ENCODE measurements at places on chromosomes 4 and X.
A peak's percentile ranks its signal among the peaks of the same experiment; 100 is the strongest.

- no peak for DNase-seq
Measured at GRCh38 chrX:108362026-108362425, 76.2 kb downstream of the COL4A6 start.

GRCh38 chr4:119130365-119131065 is 5.1 kb upstream of the MYOZ2 start:
- no peak for DNase-seq

DNA sequence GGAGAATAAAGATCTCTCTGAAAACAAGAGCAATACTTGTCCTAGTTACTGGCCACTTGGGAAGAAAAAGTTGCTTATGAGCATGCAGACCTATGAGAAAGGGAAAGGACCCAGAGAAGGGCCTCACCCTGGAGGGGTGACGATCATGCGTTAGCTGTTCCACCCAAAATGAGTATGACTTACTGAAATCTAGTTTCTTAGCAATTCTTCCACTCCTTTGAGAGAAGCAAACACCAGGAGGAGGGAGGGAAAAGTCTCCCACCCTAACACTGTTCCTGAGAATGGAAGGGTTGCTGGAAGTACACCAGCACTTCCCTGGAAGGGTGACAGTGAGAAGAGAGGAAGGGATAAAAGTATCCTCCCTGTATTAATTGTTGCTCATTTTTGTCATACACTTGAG is 107.9 kb downstream of the ADGRL3 start:
- no peak for DNase-seq

- DNase-seq = no peak
Measured at GRCh38 chr4:123353656-123354055, 42.9 kb upstream of the SPRY1 start.

- no peak for DNase-seq
Measured at GRCh38 chr4:104693601-104694201, 199.0 kb upstream of the CXXC4 start.

DNA sequence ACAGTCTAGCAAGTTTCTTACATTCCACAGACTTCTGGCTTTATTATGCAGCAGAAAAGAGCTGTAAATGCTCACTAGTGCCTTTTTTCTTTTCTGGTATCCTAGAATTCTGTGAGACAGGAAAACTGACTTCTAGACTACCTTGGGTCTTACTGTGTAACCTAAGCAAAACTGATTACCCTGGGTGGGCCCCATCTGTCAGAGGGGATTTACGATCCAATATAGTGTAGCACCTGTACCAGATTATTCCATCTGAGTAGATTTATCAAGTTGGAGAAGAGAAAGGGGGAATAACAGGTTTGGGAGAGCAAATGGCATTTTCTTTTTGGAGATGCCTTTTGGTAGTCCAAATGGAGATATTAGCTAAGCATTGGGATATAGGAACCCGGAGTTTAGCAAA is 46.7 kb downstream of the FSTL5 start:
- DNase-seq = no peak

- DNase-seq = no peak
Measured at GRCh38 chr4:42360256-42360669, 37.0 kb upstream of the SHISA3 start.

DNA sequence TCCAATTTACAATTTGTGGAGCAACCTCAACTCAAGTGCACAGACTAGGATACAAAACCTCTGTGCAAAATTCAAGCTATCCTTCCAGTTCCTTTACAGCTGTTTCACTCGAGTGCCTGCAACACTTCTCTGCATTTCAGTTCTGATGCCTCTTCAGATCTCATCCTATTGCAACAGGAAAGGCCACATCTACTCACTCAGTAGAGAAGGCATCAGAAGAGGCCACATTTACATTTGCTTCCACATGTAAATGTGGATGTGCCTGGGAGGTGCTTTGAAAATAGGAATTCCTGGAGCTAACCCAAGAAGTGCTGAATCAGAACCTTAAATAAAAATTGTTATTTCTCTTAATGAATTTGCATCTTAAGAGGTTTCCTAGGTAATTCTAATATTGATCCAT is 45.8 kb upstream of the SERTM2 start:
- DNase-seq = no peak

DNA sequence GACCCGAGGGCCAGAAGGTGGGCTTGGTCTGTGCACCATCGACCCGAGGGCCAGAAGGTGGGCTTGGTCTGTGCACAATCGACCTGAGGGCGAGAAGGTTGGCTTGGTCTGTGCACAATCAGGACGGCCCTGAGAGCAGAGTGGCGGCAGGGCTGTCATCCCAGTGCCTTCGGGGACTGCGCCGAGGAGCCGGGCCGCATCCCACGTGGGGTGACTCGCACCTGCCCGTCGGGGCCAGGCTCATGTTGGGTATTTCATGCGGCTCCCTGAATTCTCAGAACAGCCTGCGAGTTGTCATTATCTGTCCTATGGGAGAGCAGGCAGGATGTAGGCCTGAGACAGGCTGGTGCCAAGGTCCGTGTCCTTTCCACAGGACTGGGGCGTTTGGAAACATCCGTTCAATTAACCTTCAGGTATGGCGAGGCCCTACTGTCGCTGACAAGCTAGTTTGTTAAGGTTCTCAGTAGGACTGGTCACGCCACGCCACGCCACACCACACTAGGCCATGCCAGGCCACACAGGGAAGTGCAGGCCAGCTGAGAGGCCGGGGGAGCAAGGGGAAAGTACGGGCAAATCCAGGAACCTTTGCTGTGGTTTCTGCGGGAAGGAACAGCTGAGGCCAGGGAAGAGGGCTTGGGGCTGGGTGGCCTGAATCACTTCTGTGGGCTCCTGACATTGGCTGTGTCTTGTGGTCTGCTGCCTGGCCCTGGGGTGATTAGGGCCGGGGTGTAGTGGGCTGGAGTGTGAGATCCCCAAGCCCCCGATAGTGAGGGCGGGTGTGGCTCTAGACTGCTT is 182.9 kb downstream of the AFAP1 start:
- no peak for DNase-seq

DNA sequence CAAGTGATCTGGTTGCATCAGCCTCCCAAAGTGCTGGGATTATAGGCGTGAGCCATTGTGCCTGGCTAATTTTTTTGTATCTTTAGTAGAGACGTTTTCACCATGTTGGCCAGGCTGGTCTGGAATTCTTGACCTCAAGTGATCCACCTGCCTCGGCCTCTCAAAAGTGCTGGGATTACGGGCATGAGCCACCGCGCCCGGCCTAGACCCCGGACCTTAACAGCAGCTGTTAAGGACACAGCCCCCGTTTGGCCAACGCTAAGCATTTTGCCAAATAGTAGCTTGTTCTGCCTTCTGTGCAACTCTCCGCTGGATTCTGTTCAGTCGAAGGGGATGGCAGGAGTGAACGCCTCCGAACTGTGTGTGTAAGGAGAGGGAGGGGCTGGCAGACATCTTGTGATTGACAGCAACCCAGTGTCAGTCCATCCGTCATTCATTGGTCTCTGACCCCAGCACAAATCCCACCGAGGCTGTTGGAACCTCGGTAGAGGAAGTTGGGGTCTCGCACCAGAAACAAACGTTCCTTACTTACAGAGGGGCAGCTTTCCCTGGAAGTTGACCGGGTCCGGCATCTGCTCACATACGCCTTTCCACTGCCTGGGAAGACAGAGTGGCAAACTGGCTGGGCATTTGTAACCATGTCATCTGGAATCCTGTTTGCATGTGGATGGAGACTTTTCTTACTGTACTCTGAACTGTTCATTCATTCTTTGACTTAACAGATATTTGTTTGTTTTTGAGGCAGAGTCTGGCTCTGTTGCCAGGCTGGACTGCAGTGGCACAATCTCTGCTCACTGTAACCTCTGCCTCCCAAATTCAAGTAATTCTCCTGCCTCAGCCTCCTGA is 69.4 kb downstream of the TRAPPC11 start:
- DNase-seq = no peak

- DNase-seq = no peak
Measured at GRCh38 chr4:87982446-87983010, 7.0 kb downstream of the SPP1 start.

GRCh38 chr4:17577665-17578481 is 875 bp downstream of the LAP3 start:
- peak; percentile 39 for DNase-seq

GRCh38 chrX:18389966-18390365 is 35.4 kb upstream of the CDKL5 start:
- DNase-seq = no peak

GRCh38 chrX:133495464-133496391 is 80.4 kb upstream of the GPC4 start:
- no peak for DNase-seq

DNA sequence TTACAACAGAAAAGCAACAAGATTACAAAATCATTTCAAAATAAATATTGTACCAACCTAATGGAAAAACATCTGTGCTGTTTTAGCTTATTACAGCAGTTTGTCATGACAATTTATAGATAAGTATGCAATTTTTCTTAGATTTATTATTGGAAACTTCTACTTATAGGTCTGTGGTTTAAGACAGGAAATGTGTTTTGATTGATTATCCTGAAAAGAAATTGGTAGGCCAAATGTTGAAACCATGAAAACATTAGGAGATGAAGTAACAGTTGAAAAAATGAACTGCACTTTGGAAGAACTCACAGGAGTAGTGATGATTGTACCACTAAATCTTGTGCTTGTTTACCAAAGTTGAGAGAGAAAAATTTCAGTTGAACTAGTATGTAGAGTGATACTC is 162.2 kb upstream of the GIMD1 start:
- DNase-seq = no peak

GRCh38 chr4:93828332-93828994 is at the start of gene ATOH1:
TSS of gene ATOH1 (plus strand) at chr4:93828753. CDS start at chr4:93828927, 174 bp downstream.
- no peak for DNase-seq

- no peak for DNase-seq
Measured at GRCh38 chr4:140877781-140878180, 121.6 kb upstream of the TBC1D9 start.

GRCh38 chrX:151879856-151880255 is 32.8 kb upstream of the MAGEA4 start:
- DNase-seq = no peak

GRCh38 chr4:148287111-148287510 is 155.1 kb downstream of the NR3C2 start:
- no peak for DNase-seq

DNA sequence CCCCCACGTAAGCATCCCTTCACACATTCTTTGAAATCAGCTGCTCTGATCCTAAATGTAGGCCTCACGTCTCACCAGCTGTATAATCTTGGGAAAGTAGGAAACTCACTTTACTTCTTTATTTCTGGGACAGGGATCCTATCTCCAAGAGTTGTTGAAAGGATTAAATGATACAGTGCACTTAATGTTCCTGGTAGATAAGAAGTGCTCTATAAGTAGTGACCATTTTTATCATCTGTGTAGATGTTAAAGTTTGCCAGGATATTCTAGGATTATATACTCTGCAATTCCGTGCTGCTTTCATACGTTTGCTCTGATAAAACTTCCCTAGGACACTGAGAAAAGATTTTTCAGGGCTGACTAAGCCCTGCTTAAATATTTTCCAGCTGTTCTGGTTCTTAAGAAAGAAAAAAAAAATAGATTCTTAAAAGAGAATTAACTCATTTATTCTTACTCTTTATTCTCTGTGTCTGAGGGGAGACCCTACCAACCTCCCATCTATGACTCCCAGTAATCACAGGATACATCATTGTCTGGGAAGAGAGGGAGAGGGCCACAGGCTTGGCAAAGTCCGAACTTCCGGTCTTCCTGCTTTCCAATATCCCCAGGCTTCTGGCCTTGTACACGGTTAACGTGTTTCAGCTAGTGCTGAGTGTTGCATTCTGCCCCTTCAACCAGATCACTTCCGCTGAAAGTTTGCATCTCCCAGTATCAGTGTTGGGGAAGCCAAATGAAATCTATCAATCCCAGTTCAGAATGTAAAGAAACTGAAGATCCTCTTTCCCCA is 269.2 kb downstream of the TRIML1 start:
- DNase-seq = no peak

GRCh38 chr4:77903186-77903585 is 40.6 kb downstream of the MRPL1 start:
- DNase-seq = no peak

GRCh38 chr4:25063116-25063515 is 32.4 kb upstream of the LGI2 start:
- no peak for DNase-seq

DNA sequence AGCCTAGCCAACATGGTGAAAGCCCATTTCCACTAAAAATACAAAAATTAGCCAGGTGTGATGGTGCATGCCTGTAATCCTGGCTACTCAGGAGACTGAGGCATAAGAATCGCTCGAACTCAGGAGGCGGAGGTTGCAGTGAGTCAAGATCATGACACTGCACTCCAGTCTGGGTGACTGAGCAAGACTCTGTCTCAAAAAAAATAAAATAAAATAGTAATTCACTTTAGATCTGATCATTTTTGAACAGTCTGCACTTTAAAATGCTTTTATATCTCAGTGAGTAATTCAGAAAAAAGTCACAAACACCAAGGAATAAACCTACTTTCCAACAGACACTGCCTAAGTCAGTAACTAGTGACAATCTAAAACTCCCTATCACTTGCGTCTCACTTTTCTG is 25.6 kb upstream of the CORIN start:
- no peak for DNase-seq

DNA sequence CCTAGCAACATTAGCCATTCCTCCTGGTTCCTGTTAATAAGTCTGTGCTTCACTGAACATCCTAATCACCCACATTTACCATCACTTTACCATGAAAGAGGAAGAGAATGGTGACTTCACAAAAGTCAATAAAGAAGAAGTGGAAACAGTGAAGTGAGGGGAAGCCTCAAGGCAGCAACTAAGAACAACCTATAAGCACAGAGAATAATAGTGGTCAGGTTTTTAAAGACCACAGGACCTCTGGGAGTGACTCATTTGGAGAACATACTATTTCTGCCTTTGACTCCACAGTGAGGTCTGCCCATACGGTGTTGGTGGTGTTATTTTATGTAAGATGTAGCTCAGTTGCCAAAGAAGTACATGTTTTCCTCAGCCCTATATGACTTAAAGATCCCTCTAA is 86.0 kb upstream of the TET2 start:
- DNase-seq = no peak

GRCh38 chr4:112652216-112652615 is 15.3 kb downstream of the LARP7 start:
- DNase-seq = no peak

GRCh38 chr4:55127521-55127920 is 2.1 kb upstream of the KDR start:
- DNase-seq = no peak

DNA sequence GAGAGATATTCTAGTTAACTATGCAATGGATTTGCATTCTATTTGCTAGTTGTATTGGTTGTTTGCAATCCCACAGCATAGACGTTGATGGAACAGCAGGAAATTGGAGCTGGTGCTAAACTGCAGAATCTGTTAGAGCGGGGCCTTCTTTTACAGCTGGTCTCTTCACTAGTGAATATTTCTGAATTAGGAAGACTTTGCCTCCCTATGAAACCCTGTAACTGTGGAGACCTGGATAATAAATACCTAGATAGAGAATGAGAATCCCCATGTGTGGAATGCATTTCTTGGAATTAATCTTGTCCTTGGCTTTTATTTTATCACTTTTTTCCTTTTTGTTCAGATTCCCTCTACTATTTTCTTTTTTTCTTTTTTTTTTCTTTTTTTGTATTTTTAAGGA is 109.7 kb downstream of the SHROOM3 start:
- no peak for DNase-seq

GRCh38 chr4:140095694-140096482 is 58.1 kb downstream of the MAML3 start:
- peak; percentile 54 for DNase-seq

GRCh38 chr4:38013461-38014366 is 53.5 kb downstream of the PTTG2 start:
- DNase-seq = no peak

GRCh38 chrX:24741330-24741729 is 47.6 kb downstream of the POLA1 start:
- DNase-seq = no peak

- no peak for DNase-seq
Measured at GRCh38 chr4:159515314-159516025, 412.6 kb downstream of the RAPGEF2 start.

GRCh38 chrX:40757058-40757457 is 21.7 kb upstream of the MED14 start:
- no peak for DNase-seq
